ENCODE measurements at places on chromosomes 7 and 10.

DNA sequence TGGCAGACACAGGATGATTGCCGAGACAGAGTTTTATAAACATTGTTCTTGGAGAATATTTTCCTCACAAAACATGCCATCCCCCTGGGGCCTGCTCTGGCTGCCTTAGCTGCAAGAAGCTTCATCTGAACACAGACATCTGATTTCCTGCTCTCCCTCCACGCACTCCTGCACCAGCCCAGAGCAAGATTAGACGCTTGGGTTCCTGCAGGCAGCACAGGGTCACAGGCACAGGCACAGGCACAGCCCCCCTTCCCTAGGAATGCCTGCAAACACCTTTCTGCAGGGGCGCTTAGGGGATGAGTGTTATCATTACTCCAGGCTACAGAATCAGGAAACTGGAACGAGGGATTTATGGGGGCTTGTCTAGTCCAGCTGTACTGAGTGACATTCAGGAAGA is 450.3 kb downstream of the GRID1 start:
- no peak for DNase-seq

DNA sequence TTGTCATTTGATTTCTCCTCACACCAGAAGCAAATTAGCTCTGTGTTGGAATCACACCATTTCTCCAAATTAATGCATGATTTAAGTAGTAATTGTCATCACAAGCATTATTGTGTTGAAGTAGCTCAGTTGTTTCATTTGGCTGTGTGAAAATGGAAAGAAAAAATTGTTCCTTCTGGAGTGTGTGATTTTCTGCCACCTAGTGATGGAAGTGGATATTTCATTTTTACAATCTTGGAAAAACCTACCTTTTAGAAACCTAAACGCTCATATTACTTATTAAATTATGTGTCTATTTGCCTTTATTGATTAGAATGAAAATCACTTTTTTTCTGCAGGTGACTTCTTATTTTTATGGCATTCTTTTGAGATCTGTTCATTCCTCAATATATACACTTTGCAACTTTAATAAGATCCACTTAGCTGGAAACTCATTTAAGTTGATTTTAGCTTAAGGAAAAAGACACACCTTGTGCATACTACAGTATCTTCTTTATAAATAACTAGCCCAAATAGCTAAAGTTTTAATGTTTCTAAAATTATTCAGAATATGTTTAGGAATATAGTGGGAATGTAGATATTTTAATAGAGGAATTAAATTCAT is 50.0 kb downstream of the SRI start:
- no peak for DNase-seq

DNA sequence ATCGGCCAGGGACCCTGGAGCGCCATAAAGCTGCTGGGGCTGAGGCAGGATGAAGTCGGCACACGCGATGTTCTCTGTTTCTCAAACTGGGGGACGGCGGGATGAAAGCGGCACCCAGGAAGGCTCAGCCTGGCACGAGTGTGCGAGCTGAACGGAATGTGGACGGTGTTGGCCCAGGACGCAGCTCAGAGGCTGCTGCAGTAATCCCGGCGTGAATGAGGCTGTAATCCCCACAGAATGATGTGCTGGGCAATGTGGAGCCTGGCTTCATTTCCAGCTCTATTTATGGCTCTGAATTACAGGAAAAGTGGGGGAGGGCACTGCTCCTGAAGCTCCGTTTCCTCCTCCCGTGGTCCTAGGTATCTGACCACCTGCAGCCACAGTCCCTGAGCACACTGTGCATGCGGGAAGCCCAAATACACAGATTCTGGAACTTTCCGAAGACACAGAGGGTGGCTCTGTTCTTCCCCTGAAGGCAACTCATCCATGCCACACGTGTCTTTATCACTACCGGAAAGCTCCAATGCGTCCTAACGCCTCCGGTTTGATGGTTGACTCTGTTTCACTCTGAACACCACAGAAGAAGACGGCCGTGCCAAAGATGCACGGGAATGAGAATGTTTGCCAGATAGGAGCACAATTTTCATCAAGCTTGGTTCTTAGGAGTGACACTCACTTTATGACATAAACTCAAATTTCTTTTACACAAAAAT is 37.6 kb downstream of the KLF6 start:
- no peak for DNase-seq

DNA sequence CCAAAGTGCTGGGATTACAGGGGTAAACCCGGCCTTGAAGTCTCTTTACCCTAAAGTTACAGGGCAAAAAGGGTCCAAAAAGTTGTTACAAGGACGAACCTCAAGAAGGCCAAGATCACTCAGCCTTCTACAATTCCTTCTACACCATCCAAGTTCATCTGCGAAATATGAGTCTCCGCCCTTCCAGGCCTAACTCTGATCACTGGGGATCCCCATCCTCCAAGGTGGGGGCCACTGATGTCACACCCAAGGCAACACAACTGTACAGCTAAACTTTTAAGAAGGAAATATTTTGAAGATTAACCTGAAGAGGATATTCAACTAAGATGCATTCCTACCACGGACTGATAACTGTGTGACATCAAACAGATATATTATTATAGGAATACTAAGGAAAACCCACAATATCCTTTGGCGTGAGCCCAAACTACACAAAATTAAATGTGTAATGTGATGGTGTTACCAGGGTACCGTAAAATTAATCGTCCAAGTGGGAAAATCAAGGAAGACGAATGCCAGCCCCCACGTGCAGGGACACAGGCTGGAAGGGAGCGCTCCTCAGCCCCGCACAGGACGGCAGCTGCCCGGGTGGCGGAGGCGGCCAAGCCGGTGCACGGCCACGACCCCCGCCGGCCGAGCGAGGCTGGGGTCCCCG is 1.0 kb downstream of the PAXIP1 start:
- DNase-seq, result no peak

DNA sequence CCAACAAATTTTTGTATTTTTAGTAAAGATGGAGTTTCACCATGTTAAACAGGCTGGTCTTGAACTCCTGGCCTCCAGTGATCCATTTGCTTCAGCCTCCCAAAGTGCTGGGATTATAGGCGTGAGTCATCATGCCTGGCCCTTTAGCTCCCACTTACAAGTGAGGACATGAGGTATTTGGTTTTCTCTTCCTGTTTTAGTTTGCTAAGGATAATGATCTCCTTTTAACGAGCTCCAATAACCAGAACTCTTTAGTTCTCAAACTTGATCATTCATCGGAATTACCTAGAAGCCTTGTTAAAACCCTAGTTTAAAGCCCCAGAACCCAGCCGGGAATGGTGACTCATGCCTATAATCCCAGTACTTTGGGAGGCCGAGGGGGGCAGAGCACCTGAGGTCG is 481.4 kb downstream of the TYW1 start:
- no peak for DNase-seq

DNA sequence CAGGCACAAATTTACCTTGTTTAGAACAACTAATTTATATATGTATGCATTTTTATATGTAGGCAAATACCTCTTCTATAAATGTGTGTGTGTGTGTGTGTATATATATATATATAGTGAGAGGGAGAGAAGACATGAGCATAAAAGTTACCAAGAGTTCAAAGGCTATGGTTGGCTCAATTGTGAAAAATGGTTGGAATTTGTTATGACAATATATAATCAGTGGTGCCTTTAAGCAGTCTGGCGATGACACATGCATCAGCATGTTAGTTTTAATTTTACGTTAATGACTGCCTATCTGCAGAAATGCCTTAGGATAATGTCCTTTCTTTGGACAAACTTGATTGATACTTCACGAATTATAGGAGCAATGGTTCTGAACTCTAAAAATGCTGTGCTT is 980.8 kb upstream of the LRRTM3 start:
- DNase-seq, result no peak

DNA sequence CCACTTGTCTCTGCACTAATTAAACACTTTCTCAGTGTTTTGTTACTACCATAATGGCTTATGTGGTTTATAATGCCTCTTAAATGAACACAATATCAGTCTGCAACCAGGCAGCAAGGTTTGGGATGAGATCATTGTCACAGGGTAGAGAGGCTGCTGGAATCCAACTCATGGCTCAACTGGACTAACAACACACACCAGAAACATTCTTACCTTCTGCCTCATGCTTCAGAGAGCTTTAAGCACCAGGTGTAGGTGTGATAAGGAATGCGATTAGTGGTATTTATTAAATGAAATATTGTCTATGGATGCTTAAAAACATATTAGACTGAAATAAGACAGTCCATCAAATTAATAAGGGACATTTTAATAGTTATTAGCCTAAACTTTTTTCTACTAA is 25.4 kb downstream of the PTF1A start:
- no peak for DNase-seq

- DNase-seq, result no peak
Observed at GRCh38 chr7:92260248-92260781, 14.5 kb downstream of the ANKIB1 start.

DNA sequence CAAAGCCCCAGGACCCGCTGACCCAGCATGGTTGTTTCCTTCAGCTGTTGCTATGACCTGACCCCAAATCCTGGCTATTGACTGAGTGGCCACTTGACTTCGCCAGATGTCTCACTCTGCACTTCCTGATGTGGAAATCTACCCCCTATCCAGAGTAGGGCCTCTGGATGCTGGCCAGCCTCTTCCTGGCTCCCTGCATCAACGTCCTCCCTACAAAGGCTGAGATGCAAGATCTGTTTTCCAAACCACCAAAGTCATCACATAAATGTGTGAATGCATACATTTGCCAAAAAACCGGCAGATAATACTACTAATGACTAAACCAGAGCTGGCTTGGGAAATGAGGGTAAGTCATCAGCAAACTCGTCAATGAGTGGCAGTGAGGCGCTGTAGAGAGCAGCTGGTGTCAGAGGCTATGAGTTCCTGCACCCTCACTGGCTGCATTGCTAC is 70.4 kb downstream of the PYROXD2 start:
- no peak for DNase-seq

- DNase-seq, result no peak
Observed at GRCh38 chr10:116237970-116238369, 35.0 kb downstream of the GFRA1 start.

- no peak for DNase-seq
Observed at GRCh38 chr7:129657363-129657762, 45.8 kb downstream of the NRF1 start.

DNA sequence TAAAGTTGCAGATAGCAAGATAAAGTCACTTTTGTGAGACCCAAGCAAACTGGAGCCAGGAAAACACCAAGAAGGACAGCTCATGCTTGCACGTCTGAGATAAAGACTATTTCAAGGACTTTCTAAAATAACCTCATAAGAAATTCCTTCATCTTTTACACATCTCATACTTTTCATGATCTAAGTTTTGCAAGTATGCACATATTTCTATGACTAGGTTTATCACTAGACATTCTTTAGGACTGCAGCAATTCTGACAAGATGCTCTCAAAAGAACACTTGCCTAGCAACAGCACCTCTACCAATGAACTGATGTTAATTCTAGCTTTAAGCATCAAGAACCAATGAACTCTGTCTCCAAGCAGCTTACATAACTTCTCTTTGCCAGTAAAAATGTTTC is 457.6 kb downstream of the SEMA3D start:
- DNase-seq, result no peak

- no peak for DNase-seq
Observed at GRCh38 chr10:8278099-8278498, 223.6 kb downstream of the GATA3 start.

DNA sequence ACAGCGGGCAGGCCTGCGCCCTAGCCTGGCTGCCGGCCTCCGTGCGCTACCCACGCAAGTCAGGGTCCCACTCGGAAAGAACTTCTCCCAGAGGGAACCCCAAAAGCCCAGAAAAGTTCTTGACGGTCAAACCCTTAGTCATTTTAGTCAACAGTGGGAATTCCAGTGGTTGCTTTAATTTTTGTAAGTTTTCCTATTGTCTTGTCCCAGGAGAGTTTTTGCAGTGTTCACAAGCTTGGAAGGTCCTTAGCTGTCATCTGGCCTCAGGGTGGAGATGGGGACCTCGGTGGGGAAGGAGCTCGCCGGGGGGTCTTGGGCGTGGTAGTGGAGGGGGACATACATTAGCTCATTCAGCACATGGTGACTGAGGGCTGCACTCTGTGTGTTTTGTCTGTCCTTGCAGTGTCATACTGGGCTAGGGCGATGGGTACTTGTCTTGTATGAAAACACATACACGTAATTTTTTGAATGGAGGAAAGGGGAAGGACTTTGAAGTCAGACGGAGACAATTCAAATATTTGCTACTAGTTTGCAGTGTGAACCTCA is 736 bp downstream of the MINDY4 start:
- DNase-seq, result no peak

DNA sequence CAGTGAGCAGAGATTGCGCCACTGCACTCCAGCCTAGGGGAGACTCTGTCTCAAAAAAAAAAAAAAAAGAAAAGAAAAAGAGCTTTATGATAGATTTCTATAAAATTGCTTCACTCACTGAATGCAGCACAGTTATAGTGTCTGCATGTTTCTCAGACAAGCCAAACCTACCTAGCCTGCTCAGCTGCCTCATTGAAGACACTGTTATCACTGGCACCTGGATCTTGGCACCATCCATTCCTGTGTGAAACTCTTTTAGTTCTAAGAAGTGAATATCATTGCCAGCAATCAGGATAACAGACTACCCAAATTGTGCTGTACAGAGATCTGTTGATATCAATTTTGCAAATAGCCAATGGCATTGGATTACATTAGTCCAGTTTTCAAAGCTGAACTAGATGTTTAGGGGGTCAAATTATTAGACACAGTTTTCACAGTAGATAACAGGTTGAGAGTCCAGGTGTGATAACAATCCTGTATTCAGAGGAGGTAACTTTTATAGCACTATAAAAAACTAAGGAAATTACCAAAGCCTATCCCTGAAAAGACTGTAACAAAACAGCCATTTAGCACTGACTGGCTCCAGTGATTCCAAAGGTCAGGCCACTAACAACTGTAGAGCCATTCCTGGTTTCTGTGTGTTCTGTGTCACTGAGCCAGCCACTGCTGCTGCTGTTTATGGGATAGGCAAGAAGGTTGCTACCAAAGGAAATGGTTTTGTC is 17.1 kb downstream of the PDSS1 start:
- DNase-seq, result no peak

- DNase-seq, result no peak
Observed at GRCh38 chr7:24836084-24836483, 78.8 kb upstream of the GSDME start.

DNA sequence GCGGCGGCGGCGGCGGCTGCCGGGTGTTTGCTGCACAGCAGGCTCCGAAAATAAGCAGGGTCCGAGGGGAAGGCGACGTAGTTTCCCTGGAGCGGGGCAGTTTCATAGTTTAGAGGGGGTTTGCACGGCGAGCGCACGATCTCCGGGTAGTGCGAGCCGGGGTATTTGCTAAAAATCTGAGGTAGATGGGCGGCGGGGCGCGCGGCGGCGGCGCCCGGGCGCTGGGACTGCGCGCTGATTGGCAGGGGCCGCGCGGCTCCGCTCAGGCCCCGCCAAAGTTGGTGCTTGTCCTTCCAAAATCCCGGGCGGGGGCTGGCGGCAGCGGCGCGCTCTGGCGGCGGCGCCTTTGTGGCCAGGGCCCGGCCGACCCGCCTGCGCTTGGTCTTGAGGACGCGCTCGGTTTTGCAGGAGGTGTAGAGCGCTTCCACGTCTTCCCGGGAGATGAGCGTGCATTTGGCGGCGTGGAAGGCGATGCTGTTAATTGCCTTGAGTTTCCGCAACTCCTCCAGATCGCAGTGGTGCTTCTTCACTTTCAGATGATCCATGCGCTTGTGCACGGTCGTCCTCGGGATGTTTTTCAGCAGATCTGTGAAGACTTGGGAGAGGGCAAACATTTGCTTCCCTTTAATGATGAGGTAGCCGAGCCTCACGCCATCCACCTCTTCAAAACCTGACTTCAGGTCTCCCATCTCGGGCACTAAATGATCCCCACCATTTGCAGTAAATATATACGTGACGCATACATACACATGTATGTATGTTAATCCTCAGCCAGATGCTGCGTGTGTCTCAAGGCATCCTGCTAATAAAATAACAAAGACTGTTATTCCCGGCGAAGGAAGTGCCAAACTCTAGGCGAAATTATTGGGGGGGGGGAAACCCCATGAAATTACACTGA is 8.1 kb downstream of the SKIDA1 start:
- no peak for DNase-seq
